H1 (cell line): ENCODE measurements at places on chromosomes 7 and 10.

DNA sequence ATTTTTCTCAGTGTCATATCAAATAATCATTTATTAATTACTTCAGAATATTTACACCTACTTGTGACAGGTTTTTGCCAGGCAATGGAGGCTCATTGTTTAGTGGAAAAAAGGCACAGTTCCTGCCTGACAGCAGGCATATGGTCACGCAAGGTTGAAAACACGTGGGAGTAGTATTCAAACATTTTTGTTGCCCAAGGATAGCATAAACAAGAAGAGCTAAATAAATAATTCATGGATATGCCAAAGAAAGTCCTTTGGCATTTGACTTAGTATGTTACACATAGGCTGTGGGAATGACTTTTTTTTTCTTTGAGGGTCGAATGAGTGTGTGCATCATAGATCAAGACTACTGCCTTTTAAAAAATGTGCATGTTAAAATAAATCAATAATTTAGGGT, 120.5 kb upstream of the SEMA3E start:
- H3K27me3 ChIP-seq: no peaks in the 10 kb centered on the region
- no peaks in the 10 kb centered on the region for H3K4me1 ChIP-seq
- no peak overlapping the region for H3K4me3 ChIP-seq
- H3K27ac ChIP-seq: no peak overlapping the region

DNA sequence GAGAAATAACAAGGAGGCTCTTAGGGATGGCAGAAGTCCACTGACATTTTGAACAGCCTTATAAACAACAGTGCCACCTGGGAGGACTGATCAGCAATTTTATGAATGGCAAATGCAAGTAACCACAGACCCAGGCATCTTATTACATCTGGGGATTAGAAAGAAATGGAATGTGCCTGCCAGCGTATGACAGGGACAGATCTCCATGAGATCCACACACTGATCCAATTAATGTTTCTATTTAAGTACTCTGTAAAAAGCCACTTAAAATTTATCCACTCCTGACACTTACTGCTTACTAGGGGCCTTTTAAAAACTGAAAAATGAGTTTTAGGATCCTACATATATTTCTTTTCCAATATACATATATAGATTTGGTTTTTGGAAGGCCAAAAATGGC, 28.6 kb downstream of the PARD3 start:
- no peak overlapping the region for H3K4me3 ChIP-seq
- DNase-seq: no peak
- H3K27me3 ChIP-seq: no peaks in the 10 kb centered on the region
- no peak overlapping the region for H3K27ac ChIP-seq

GRCh38 chr7:50037086-50037485, 56.0 kb downstream of the ZPBP start:
- H3K4me3 ChIP-seq: no peak overlapping the region
- no peak overlapping the region for H3K27ac ChIP-seq
- H3K27me3 ChIP-seq: no peaks in the 10 kb centered on the region
- no peak for DNase-seq
- H3K36me3 ChIP-seq: no peaks in the 10 kb centered on the region
- H3K4me1 ChIP-seq: no peaks in the 10 kb centered on the region

DNA sequence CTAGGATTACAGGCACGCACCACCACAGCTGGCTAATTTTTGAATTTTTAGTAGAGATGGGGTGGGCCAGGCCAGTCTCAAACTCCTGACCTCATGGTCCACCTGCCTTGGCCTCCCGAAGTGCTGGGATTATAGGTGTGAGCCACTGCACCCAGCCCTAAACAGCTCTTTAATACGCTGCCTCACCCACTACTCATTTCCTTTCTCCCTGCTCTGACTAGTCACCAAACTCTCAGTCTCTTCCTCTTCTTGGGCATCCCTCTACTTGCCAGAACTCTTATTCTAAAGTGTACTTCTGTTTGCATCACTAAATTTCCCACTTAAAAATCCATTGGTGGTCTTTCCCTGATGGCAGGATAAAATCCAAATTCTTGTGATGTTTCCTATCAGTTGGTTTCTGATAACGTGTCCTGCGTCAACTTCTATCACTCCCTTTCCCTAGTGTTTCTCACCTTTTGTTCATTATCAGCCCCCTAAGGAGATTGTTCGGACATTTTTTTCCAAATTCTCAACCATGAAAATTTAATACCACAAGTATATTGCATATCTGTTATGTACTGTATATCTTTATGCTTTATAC, 124.7 kb downstream of the CUBN start:
- no peak for DNase-seq
- H3K4me1 ChIP-seq: no peaks in the 10 kb centered on the region
- H3K36me3 ChIP-seq: no peaks in the 10 kb centered on the region
- no peaks in the 10 kb centered on the region for H3K27me3 ChIP-seq
- no peak overlapping the region for H3K4me3 ChIP-seq

- no peak for DNase-seq
- H3K27me3 ChIP-seq: no peaks in the 10 kb centered on the region
Measured at GRCh38 chr7:22565315-22565811, 65.4 kb upstream of the STEAP1B start.

DNA sequence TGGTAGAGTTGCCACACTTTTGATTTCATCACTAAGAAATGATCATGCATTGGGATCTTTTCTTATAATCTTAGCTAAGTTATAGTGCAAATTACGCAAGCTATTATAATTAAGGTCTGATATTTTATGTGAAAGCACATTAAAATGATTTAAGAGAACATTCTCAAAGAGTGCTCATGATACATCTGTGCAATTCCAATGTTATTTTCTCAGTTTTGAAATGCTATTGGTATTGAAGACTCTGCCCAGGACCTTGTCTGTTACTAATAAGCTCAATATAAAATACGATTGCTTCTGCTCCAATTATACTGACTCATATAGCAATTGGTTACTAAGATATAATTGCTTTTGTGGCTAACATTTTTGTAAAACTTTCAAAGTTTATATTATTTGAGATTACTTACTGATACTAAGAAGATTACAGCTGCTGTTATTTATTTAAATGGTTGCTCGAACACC, 180.9 kb downstream of the ADAM12 start:
- H3K27ac ChIP-seq: no peak overlapping the region
- H3K4me3 ChIP-seq: no peak overlapping the region
- DNase-seq: no peak
- H3K27me3 ChIP-seq: no peaks in the 10 kb centered on the region
- no peaks in the 10 kb centered on the region for H3K36me3 ChIP-seq

DNA sequence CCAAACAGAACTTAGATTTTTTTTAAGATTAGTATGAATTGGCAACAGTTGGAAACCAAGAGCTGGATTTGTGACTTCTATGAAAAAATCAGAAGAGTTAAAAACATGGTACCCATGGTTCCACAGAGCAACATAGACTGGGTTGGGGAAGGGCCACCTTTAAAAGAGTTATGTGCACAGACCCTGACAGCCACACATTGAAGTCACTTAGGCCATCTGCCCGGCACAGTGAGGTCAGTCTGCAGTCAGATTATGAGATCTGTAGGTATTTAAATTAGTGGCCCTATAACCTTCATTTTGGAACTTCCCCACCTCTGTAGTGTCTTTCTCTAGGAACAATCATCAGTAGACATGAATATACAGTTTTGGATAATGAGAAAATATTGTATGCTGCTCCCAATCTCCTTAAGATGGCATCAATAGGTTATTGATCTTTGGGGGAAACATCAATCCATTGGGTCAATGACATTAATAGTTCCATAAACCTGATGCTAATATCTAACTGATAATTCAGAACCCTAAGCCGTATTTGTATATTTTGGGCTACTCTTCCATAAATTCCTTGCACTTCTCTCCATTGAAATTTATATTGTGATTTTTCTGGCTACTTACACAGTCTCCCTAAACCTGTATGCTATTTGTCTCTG, 7.0 kb downstream of the ANKRD1 start:
- no peak overlapping the region for H3K27ac ChIP-seq
- H3K27me3 ChIP-seq: peaks cover 66% of the 10 kb centered on the region
- no peaks in the 10 kb centered on the region for H3K36me3 ChIP-seq
- no peak for DNase-seq
